NT2/D1 (cell line): ENCODE measurements at places on chromosomes 7 and 10.

GRCh38 chr7:47549916-47550315 lies 32.0 kb downstream of the TNS3 start:
- no peak for DNase-seq

- DNase-seq, result no peak
Observed at GRCh38 chr7:155296006-155296787, 1.5 kb upstream of the INSIG1 start.

DNA sequence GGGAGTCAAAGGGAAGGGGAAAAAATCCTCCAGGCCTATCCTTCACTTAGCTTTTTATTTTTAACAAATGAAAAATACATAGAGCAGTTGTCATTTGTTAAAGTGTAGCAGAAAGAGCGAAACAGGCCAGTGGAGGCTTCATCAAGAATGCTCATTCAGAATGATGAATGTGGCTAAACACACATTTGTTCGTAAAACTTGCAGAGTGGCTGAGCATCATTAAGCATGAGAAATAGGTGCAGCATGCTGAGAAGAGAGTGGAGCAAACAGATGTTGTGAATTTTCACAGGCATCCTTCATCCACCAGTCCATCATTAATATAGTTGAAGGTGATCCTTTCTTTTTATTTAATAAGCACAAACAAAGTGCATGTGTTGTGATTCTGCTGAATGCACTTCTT lies 407.6 kb downstream of the LRMDA start:
- no peak for DNase-seq

DNA sequence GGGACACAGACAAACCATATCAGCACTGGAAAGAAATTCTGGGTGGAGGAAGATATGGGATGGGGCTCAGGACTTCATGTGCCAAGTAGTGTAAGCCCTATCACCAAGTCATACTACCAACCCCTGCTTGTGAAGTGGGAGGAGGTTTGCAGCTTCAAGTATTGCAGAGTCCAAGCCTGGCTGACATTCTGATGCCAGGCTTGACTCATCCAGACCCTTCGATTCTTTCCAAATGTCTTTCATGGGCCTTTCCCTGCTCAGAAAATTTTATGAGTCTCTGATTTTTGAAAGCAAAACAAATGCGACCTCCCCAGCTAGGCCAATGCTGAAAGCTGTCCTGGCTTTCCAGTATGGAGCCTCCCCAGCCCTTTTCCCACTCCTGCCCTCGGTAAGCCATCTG lies 45.1 kb upstream of the SMNDC1 start:
- DNase-seq, result no peak

DNA sequence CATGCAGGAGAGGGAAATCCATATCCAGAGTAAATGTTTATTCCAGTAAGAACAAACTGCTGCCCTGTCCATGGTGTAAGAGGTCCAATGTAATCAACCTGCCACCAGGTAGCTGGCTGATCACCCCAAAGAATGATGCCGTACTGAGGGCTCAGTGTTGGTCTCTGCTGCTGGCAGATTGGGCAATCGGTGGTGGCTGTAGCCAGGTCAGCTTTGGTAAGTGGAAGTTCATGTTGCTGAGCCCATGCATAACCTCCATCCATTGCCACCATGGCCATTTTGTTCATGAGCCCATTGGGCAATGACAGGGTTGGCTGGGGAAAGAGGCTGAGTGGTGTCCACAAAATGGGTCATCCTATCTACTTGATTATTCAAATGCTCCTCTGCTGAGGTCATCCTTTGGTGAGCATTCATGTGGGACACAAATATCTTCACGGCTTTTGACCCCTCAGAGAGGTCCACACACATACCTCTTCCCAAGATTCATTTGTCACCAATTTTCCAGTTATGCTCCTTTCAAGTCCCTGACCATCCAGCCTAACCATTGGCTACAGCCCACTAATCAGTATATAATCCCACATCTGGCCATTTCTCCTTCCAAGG lies 23.3 kb upstream of the PAPSS2 start:
- DNase-seq, result no peak

GRCh38 chr7:77982926-77983550 lies 184.5 kb downstream of the PHTF2 start:
- no peak for DNase-seq
